ENCODE measurements at places on chromosomes 2 and 18.
A peak's percentile ranks its signal among the peaks of the same experiment; 100 is the strongest.

- no peak for DNase-seq
Observed at GRCh38 chr2:120398996-120399888, 53.3 kb downstream of the INHBB start.

DNA sequence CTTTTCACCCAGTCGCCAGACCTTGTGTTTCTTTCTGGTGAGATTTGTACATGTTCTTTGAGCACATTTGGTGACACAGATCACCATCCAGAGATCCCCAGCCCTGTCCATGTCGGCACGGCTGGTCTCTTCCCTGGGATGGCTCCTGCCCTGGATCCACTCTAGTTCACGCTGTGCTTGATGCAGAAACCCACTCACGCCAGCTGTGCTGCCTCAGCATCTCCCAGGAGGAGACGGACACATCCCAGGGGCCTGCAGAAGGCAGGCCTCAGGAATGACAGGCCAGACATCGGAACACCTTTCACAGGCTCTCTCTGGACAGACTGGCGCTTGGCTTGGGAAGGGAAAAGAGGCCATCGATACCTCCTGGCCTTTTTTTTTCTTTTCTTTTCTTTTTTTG is 203.6 kb downstream of the ACKR3 start:
- DNase-seq: no peak

GRCh38 chr2:152542995-152543481 is 174.2 kb downstream of the PRPF40A start:
- peak; percentile 31 for DNase-seq

DNA sequence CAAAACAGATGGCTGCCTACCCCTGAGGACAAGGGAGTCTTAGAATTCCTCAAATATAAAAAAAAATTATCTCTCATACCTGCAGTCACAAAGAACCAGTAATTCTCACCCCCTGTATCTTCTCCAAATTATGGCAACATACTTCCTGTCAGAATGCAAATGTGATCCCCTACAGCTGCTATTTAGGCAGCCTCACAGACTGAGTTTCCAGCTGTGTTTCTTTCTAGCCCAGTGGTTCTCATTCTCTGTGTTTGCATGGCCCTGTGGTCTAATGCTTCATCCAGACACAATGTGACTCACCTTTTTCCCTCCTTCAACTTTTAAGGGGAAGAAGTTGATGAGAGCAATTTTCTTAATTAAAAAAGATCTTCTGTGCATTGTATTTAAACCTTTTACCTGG is 726.3 kb downstream of the TSN start:
- DNase-seq: peak; percentile 45

DNA sequence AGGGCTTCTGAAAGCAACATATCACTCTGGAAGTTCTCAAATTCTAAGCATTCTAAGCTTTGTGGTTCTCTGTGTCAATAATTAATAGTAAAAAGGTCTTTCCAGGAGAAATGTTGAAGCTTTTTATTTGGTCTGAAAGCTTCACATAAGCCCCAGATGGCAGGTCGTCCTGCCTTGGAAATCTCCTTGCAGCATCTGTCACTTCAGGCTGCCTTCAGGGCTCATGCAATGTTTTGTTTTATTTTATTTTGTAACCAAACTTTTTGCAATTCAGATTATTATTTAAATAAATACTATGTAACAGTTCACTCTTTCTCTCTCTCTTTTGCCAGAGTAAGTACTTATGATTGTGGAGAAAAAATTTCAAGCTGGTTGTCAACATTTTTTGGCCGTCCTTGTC is 46.7 kb upstream of the FHOD3 start:
- DNase-seq: no peak

- no peak for DNase-seq
Observed at GRCh38 chr2:182821182-182821581, 45.3 kb downstream of the FRZB start.

DNA sequence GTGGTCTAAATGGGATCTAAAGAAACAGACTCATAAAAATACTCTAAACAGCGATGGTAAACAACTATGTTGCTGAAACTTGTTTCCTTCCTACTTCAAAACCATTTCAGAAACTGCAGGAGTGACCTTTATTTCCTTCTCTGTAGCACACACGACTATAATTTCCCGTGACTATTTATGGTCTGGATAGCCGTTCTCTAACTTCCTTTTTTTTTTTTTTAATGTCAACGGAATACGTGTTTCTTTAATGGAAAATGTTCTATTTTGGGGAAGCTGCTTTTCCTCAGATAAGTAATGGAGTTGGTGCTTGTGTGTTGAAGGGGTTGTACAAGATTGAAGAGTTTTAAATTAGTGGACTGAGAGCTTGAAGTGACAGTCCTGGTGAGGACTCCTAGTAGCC is 224.1 kb downstream of the PHLPP1 start:
- no peak for DNase-seq

GRCh38 chr2:27958711-27959378 is 68.3 kb downstream of the BABAM2 start:
- DNase-seq: no peak

GRCh38 chr2:168738062-168738461 is 64.4 kb upstream of the NOSTRIN start:
- no peak for DNase-seq

DNA sequence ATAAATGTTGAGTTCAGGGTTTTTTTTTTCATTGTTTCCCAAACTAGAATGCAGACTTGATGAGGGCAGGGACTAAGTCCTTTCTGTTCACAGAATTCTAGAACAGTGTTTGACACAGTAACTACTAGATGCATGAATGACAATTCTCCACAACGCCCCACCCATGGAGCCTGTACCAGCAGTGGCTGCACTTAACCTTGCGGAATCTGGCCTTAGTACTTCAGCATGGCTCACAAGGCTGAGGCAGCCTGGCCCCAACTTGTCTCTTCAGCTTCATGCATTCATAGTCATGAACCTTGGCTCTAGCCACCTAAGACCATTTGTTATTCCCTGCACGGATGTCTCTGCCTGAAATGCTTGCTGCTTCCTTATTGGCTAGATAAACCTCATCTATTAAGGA is 29.5 kb upstream of the MSGN1 start:
- no peak for DNase-seq

GRCh38 chr18:60053747-60054304 is 154.0 kb downstream of the PMAIP1 start:
- DNase-seq: peak; percentile 34

DNA sequence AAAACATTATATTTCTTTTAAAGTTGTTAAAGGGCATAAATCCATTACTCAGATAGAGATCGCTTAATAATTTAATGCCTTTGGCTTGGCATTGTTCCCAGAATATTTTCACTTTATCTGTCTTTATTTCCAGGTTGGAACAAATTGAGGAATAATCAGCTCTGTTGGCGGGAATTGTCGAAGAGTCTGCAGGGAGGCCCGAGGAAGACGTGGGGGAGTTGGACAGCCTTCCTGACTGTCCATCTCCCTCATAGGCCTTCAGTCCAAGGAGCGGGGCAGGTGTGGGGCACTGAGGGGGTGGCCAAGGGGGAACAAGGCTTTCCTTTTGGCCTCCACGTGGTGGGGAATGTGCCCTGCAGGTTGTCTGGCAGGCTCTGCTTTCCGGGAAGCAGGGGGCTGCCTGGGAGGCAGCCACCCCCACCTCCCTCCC is 179.6 kb downstream of the ZBTB7C start:
- peak; percentile 50 for DNase-seq

GRCh38 chr2:10533811-10534321 is 85.7 kb upstream of the ODC1 start:
- no peak for DNase-seq

DNA sequence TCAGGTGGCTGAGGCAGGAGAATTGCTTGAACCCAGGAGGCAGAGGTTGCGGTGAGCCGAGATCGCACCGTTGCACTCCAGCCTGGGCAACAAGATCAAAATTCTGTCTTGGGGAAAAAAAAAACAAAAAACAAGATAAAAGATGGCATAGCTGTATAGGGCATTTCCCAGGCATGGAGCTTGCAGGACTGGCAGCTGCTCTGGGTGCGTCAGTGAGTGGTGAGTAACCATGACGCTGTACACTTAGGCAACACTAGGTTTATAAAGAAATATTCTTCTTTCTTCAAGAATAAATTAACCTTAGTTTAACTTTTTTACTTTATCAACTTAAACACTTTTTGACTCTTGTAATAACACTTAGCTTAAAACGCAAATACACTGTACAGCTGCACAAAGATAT is 15.4 kb downstream of the TGOLN2 start:
- DNase-seq: no peak
